ENCODE measurements at places on chromosomes 16 and 17. TPM values are rescaled to one million over a fixed set of nuclear protein-coding genes. Genes with fewer than 3 reads are reported as not detected.

The ASGR1 gene
- not detected for total RNA-seq

The YPEL3 gene
- total RNA-seq: 14.9 TPM

The FBXO39 gene
- total RNA-seq: not detected

The DNAAF8 gene
- total RNA-seq: 0.36 TPM

The CTF1 gene
- total RNA-seq: 0.39 TPM

The DNAI2 gene
- not detected for total RNA-seq

- DNase-seq: no peak
Observed at GRCh38 chr16:2775765-2776499, 1.1 kb downstream of the ELOB start.

DNA sequence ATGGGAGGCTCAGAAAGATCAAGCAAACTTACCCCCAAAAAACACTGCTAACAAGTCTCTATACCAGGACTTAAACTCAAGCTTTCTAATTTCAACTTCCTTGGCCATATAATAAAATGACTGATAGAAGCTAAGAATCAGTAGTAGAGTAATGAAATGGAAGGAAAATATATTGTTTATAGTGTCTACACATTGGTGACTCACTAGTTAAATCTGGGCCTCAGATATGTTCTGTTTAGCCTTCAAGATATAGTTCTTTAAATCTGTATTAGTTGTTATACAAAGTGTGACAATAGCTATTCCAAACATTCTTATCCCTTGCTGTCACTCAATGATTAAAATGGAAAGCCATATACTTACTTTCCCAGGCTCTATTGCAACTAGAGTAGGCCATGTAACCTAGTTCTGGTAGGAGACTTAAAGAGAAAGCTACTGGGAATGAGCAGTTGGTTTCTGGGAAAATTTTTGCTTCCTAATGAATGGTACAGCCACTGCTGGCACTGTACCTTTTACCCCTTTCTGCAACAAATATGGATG is 18.3 kb downstream of the SSH2 start:
- no peak for DNase-seq

DNA sequence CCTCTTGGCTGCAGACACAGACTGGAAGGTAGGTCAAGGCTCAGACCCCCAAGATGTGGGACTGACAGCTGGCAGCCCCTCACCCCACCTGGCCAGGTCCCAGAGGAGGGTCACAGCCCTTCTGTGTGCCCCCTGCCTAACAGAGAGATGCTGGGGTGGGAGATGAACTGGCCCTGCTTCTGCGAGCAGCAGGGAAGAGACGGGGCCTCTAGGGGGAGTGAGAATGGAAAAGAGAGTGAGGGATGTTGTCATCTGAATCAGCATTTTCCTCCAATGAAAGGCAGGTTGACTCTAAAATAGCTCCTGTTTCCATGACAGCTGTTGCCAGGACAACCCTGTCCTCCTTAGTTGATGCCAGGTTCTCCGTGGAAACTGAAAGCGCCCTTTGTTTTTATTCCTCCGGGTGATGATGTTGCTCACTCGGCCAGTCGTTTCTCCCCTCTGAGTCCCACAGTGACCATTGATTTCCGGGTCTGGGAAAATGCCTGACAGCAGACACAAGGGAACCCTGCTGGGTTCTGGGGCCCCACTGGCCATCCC is 4.9 kb upstream of the NDRG4 start:
- peak; percentile 97 for DNase-seq

GRCh38 chr17:61488878-61489718 is 36.9 kb downstream of the TBX4 start:
- no peak for DNase-seq

DNA sequence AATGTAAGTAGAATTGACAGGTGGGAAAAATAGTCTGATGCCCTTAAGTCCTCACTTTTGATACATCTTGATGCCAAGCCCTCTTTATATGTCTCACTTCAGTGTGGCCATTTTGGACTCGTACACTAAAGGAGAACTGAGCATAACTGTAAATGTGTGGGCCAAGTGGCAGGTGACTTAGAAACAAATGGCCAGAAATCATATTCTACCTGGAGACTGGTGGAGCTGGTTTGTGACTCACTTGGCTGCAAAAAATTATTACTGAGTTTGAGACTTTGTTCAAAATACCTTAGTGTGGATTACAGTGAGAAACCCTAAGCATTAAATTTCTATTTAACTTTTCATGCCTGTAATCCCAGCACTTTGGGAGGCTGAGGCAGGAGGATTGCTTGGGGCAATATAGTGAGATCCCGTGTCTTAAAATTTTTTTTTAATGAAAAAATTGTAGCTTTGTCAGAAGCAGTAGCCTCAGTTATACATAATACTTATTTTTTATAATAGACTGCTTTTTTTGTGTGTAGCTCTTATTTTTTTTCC is 5.0 kb downstream of the HAPSTR1 start:
- DNase-seq: no peak

GRCh38 chr17:40614431-40615067 is 33.1 kb downstream of the SMARCE1 start:
- no peak for DNase-seq

GRCh38 chr16:30407804-30408534 is 563 bp downstream of the ZNF771 start:
- no peak for DNase-seq

DNA sequence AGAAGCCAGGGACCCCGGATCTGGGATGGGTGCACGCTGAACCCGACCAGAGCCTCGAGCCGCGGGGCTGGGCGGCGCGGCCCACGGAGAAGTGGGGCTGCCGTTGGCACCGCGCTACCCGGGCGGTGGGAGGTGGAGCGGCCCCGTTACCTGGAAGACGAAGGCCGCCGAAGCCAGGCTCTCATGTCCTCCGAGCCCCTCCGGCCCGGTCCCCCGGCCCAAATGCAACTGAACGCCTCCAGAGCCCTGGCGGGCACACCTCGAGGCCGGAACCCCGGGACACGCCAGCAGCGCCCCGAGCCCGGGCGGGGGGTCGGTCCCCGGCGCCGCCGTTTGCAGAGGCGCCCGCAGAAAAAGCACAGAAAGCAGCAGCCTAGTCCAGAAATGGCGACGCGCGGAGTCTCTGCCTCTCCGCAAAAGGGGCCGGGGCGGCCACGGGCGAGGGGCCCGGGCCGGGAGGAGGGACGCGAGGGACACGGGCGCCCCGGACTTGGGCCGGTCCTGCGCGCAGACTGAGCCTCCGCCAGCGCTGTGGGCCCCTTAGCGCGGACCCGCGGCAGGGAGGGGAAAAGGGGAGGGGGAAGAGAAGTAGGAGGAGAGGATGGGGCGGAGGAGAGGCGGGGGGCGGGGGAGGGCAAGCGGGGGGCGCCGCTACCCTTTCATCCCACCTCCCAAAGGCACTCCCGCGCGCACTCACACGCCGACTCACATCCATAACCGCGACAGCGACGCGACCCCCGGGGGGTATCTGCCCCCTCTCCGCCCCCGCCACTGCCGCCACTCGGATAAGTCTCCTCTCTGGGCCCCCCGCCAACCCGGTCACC is 1.4 kb downstream of the AXIN2 start:
- peak; percentile 25 for DNase-seq

GRCh38 chr17:74739227-74739831 is 2.3 kb downstream of the RAB37 start:
- DNase-seq: no peak

DNA sequence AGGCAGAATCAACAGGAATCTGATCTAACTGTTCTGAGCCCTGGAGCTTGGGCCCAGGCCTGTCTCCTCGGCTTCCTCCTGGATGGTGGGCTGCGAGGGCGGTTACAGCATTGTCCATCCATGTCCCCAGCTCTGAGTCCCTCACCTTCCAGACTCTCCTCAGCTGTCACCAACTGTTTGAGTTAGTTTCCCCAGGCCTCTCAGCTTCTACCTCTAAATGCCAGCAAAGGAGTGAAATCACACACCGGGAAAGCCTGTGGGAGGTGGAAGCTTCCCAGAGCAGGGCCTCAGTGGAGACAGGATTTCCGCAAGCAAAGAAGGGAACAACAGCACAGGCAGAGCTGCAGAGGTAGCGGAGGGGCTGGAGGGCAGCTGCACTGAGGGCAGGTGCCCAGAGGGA is 9.4 kb upstream of the PRPSAP2 start:
- no peak for DNase-seq

DNA sequence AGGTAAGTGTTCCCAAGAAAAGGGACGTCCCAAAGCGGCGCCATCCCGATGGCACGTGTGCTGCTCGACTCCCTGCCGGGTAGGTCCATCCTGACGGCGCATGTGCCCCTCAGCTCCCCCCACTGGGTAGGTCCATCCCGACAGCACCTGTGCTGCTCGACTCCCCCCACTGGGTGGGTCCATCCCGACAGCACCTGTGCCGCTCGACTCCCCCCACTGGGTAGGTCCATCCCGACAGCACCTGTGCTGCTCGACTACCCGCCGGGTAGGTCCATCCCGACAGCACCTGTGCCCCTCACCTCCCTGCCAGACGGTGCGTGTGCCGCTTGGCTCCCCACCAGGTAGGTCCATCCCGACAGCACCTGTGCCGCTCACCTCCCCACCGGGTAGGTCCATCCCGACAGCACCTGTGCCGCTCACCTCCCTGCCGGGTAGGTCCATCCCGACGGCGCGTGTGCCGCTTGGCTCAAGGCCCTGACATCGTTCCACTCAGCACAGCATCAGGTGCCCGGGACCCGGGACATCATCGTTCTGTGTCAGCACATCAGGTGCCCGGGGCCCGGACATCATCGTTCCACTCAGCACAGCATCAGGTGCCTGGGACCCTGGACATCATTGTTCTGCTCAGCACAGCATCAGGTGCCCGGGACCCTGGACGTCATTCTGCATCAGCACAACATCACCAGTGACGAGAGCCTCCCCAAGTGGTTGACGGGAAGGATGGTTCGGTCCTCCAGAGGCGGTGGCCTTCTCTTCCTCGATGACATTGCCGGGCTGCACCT is 5.7 kb upstream of the FN3K start:
- DNase-seq: no peak

DNA sequence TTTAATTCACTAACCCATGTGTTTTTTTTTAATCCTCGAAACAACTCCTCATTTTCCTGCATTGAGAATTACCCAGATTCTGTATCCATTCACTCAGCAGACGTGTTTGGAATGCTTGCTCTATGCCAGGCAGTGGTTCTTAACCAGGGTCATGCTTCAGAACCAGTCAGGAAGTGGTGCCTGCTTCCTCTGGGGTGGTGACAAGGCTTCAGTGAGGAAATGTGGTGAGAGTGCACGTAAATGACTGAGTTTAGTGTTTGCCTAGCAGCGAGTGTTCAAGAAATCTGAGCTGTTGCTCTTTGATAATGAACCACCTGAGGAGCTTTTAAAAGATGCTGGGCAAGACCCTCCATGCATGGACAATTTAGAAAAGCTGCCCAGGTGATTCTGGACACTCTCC is 9.9 kb downstream of the ZFP90 start:
- no peak for DNase-seq

DNA sequence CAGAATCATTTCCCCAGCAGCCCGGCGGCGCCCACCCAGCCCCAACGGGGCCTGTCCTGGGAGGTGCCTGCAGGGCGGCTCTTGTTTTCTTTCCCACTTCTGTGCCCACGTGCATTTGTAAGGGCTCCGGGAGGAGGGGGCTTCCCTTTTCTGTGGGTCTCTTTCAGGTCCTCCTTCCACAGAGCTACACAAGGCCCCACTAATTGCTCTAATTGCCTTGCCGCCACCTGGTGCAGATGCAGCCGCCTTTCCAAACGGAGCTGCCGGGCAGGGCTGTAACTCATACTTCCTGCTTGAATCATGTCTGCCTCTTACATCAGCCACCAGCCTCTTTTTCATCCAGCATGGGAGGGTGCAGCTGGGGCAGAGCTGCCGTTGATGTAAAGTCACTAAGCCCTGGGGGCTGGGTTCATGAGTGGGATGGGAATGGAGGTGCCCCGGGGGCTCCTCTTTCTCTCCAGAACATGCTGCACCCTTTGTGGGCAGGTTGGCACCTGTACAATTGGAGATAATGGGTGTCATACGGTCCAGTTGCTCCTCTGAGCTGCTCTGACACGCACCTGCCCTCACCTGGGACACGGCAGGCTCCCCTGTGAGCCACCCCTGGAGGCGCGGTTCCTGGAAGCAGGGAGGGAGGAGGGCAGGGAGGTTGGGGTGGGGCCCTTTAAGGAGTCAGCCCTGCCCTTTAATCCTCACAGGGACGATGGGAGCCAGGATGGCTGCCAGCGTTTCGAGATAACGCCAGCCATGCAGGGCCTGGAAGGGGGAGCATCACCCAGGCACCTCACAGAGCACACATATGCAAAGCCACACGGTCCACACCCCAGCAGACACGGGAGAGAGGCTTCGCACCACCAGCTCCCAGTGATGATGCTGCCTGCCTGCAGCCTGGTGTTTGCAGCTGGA is 41.1 kb upstream of the KLHDC4 start:
- DNase-seq: peak; percentile 90

- DNase-seq: peak; percentile 67
Observed at GRCh38 chr16:1481906-1482835, 6.6 kb downstream of the PTX4 start.

DNA sequence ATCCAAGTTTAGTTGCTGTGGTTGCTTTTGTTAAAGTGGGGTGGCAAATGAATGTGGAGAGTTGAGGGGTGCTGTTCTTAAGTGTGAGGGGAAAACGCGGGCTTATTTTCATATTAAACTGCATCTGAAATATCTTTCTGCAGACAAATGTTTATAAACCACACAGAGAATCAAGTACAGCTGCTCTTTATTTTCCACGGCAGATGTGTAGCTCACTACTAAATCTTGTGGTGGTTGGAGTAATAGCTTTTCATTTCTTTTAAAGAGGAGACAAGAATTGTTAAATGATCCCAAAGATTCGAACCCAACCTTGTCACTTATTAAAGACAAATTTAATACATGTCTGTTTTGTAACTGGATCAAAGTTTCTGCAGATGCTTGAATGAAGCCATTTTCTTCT is 2.1 kb downstream of the CLTC start:
- DNase-seq: no peak

DNA sequence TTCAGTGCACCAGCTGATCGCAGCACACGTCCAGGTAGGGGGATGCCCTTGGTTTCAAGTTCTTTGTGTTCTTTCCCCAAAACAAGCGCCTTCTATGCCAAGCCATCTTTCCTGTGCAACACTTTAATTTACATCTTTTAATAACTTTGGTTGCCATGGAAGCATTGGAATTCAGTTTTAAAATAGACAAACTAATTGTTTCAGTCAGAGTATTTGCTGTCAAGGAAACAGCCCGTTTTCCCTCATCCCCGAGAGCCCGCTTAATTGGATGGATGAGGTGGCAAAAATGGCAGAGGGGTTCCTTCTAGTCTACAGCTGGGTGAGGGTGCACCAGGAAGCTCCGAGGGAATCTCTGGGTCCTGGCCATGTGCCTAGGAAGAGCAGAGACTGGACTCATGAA is 793.7 kb upstream of the EEF2KMT start:
- no peak for DNase-seq

DNA sequence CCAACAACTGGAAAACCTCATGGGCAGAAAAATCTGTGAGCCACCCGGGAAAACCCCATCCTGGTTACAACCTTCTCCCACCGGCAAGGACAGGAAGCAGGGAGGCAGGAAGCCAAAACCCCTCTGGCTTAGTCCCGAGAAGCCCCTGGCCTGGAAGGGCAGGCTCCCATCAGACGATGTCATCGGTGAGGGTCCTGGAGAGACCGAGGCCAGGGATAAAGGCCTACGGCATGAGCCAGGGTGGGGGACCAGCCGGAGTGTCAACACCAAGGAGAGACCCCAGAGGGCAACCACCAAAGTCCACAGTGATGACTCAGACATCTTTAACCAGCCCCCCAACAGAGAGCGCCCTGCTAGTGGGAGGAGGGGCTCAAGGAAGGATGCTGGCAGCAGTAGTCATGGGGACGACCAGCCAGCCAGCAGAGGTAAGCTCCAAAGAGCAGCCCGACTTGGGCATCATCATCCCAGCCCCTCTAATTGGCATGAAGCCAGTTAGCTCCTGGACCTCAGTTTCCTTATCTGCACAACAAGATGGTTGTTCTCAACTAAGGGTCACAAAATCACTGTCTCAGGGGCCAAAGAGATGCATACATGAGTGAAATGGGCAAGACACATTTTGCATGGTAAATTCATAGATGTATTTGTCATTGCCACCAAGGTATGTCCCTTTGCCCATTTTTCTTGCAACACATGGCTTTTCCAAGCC is 190.7 kb downstream of the KATNIP start:
- DNase-seq: peak; percentile 30
